Stimulated activated CD4-positive, alpha-beta T cell treated with anti-CD3 and anti-CD28 coated beads, TNF-alpha, amount 100 ng/mL, for 4 hours (primary cell): ENCODE measurements at places on chromosomes 13 and 19.

DNA sequence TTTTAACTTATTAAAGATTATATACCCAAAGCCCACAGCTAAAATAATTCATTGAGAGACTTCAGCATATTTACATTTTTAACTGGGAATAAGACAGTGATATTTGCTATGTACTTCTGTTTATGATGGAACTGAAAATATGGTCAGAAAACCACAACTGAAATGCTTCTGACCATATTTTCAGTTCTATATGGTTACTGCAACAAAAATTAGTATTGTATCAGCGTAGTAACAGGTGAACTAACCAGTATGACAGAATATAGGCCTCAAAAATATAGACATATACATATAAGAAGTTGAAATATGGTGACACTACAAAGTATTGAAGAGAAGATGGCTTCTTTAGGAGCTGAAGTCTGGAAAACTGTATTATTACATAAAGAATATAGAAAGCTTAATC, 857.4 kb downstream of the OLFM4 start:
- no peak for DNase-seq

- peak; percentile 26 for DNase-seq
These were observed 11.7 kb downstream of the CYTH2 start for GRCh38 chr19:48480558-48481500.

- peak; percentile 48 for DNase-seq
These were observed at the start of gene DNAAF3 for GRCh38 chr19:55166530-55167268. TSS of gene DNAAF3 (minus strand) at chr19:55166613. CDS start at chr19:55166413, 200 bp downstream.

- no peak for DNase-seq
These were observed 62.3 kb downstream of the ITGBL1 start for GRCh38 chr13:101514695-101515275.
